CD4-positive, alpha-beta T cell (primary cell): ENCODE measurements at places on chromosomes 2 and 18.

DNA sequence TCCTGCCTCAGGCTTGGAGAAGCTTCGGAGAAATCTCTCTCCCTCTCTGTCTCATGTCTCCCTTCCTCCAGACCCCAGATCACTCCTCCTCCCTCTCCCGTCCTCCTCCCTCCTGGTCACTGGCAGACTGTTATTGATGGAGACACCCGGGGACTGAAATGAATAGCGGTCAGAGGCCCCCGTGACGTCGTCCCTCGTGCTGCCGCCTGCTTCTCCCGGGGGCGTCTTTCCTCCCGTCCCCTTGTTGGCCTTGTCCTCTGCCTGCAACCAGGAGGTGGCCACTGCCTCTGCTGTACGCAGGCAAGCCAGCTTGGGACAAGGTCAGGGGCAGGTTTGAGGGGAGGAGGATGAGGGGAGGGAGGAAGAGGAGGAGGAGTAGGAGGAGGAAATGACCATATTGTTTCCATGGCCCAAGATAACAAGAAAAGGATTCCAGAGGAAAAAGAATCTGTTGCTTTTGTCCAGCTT, 78.2 kb downstream of the CELF4 start:
- no peak for DNase-seq

- no peak for DNase-seq
Measured at GRCh38 chr2:231335591-231335990, 59.9 kb upstream of the B3GNT7 start.

GRCh38 chr2:20962939-20963557, 80.8 kb downstream of the APOB start:
- DNase-seq = peak; percentile 64

DNA sequence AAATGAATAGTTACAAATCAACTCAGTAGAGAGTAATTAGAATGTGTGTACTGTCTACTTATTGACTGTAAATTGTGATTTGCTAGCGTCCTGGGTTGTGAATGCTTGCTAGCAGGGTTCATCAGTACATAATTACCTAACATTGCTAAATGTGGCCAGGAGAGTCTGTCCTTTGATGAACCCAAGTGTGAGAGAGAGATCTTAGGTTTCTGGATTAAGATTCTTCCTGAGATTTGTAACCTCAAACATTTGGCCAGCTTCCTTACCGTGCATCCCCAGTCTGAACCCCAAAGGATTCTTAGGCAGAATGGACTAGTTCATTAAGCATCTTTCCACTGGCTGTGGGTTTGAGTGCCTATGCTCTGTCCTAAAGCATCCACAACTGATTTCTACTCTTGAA, 84.0 kb upstream of the ITPRID2 start:
- DNase-seq = no peak

GRCh38 chr18:1806884-1807615, 764.3 kb downstream of the METTL4 start:
- DNase-seq = no peak

- DNase-seq = no peak
Measured at GRCh38 chr2:173472112-173472511, 117.4 kb downstream of the CDCA7 start.

GRCh38 chr2:191565120-191565519, 112.8 kb upstream of the NABP1 start:
- no peak for DNase-seq

DNA sequence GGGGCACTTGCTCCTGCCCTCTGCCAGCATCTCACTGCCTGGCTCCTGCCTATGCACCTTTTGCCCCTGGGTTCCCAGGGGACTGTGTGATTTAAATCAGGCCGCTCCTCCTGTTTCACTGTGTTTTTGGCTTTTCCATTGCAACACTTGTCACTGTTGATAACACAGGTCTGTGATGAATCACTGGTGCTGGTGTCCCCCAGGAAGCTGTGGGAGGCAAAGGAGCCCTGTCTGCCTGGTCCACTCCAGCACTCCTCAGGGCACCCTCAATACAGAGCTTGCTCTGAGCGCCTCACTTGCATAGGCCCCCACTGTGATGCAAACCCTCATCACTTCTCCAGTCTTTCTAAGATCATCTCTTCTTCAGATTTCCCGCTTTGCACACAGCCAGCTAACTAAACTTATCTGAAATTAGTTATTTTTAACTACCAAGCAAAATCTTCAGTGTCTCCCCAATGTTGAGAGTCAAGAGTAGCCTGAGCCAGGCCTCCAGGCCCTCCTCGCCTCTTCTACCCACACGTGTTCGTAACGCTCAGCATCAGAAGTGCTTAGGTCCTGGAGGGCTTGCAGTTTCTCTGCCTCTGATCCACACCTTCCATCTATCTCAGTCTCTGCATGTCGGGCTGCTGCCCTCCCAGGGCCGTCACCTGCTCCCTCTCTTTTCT, 2.8 kb downstream of the TMEM18 start:
- no peak for DNase-seq
